ENCODE measurements at places on chromosomes 2 and 18.

DNA sequence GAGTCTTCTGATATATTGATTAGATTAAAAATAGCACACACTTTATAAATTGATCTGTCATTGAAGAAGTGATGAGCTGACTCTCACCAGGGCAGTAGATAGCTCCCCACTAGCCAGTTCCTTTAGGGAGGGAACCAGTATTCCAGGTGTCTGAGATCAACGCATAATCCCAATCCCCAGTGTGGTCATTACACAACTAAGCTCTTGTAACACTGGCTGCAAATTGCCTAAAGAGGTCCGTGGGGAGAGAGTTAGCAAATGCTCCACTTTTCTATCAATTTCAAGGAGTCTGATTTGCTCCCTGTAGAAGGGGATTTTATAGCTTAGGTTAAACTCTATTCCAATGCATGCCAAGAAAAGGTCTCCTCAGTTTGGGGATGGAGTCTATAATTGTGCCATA lies 7.7 kb downstream of the SLC14A1 start:
- DNase-seq: no peak

- no peak for DNase-seq
Measured at GRCh38 chr2:600542-601386, 76.4 kb downstream of the TMEM18 start.

- DNase-seq: peak; percentile 88
Measured at GRCh38 chr2:177212891-177213856, 580 bp downstream of the HNRNPA3 start.

GRCh38 chr2:223700221-223700620 lies 98.1 kb upstream of the SCG2 start:
- DNase-seq: no peak

DNA sequence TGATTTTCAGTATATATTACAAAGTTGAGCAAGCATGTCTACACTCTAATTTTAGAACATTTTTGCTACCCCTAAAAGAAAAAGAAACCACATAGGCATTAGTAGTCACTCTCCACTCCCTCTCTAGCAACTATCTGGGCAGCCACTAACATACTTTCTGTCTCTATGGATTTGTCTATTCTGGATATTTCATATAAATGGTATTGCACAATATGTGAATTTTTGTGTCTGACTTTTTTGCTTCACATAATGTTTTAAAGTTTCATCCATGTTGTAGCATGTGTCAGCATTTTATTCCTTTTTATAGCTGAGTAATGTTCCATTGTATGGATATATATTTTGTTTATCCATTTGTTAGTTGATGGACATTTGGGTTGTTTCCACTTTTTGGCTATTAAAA lies 232.5 kb upstream of the CTAGE1 start:
- DNase-seq: no peak

Measured in RKO (cell line).